ENCODE measurements at places on chromosomes 5 and 9.
A peak's percentile ranks its signal among the peaks of the same experiment; 100 is the strongest.

- no peak for DNase-seq
Observed at GRCh38 chr9:136103651-136104487, 8.8 kb upstream of the NACC2 start.

DNA sequence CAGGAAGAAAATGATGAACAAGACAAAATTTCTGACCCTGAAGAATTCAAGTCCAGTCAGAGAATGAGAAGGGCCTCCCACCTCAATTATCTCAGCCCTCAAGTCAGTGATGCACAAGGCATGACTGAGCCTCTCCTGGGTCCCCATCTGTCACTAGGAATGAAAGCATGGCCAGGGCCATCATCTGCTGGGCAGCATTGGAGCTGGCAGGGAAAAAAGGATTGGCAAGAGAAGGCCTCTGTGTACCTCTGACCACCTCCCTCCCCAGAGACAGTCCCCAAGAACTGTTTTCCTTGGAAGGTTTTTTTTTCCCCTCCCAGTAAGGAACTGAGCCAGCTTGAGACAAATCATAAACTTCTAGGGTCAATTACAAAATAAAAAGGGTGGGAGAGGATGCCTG lies 76.7 kb downstream of the KLHL3 start:
- no peak for DNase-seq

DNA sequence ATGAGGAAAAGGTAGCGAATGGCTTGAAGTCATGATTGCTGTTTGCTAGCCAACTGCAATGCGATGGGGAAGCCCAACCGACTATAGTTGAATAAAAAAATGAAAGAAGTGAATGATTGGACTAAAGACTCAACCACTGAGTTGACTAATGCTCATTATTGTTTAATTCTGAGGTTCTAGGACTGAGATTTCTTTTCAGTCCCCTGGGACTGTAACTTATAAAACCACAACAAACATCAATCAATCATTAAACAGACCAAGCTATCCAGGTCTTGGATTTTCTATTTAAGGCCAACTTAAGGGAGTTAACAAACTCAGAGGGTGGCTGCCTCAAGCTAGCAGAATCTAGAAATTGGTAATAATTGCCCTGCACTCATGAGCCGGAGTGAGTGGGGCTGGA lies 154.2 kb downstream of the DOCK2 start:
- no peak for DNase-seq

DNA sequence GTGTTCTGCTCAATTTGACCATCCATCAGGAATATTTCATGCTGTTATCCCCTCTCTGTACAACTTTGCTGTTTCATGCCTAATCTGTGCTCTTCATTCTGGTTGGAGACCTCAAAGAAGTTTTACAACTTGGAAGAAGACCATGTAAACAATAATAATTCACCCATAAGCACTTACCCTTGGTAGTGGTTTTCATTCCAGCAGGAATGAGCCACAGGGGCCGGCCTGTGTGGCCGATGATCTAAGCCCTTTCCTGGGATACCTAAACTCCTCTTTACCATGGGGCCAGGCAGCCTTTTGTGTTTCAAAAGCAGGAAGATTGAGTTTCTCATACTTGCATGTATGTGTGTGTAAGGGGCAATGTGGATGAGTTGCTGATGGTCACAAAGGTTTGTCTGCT lies 165.0 kb downstream of the FGF1 start:
- no peak for DNase-seq

DNA sequence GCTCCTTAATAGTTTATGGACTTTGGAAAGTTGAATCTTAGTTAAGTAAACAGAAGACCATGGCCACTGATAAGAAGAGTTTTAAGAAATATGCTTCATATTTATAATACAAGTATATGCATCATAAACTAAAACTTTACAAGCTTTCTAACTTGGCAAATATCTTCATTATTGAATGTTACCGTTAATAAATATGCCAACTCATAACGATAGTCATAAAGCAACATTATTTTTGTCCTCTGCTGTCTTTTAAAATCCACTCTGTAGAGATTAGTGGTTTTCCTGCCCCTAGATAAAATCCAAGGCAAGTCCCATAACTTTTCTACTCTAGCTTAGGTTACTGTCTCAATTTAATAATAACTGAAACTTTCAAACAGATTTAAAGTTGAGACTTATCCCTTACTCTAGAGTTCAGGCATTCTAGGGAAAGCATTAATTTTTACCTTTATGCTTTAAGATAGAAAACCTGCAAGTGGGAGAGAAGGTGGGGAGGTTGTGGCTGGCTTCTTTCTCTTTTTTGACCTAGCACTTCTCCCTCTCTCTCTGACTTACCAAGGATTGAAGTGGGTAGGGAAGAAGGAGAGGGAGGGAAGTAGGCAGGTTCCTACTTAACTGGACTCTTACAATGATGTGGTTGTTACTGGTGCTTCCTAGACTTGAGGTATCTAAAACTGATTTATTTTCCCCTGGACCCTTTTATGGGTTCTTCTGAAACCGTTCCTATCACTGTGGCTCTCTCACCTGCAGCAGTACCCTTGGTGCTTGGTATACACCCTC lies 29.6 kb downstream of the RNF145 start:
- no peak for DNase-seq

- no peak for DNase-seq
Observed at GRCh38 chr5:143691945-143692290, 120.0 kb upstream of the HMHB1 start.

DNA sequence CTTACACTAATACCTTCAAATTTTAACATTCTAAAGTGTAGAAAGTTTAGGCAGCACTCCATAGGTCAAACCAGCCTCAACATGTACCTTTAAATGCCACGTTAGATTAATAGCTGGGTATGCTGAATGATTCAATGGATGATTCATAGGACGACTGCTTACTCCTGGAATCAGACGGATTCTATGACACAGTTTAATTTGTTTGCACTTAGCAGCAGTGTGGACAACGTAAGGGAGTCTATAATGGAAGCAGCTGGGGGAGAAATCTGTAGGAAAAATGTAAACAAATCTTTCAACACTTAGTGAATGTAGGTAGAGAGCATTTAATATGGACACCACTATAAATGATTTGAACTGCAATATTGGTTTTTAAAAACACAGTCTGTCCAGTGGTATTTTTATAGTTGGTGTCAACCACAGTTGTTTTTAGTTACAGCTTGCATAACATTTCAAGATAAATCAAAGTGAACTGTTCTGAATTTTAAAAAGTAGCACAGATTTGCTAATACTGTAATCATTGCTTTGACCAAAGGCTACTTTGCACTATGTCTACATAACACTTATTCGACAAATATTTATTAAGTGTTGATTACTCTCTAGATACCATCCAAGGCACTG lies 701.5 kb upstream of the MEF2C start:
- DNase-seq, result peak; percentile 11

Measured in H54 (cell line).